ENCODE measurements at places on chromosomes 12 and 14.

GRCh38 chr12:54049108-54049507, 4.5 kb upstream of the HOXC4 start:
- DNase-seq = no peak

DNA sequence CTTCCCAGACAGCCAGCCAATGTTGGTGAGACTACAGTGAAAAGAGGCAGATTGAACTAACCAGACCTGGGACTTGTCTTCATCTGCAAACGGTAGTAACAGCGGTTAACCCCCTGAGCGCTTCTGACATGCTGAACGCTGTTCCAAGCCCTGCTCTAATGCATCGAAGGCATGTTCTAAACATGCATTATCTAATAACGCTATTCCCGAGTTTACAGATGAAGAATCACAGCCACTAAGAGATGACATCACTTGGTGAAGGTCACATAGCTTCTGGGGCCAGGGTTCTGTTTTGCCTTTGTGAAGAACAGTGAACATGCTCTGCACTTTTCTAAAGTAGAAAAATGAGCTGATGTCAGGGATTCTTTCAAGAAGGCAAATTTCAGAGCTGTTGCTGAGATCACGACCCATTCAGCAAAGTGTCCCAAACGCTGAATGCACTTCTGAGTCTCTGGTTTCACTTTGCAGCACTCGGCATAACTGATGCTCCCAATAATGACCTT, 56.0 kb downstream of the FOS start:
- no peak for DNase-seq

DNA sequence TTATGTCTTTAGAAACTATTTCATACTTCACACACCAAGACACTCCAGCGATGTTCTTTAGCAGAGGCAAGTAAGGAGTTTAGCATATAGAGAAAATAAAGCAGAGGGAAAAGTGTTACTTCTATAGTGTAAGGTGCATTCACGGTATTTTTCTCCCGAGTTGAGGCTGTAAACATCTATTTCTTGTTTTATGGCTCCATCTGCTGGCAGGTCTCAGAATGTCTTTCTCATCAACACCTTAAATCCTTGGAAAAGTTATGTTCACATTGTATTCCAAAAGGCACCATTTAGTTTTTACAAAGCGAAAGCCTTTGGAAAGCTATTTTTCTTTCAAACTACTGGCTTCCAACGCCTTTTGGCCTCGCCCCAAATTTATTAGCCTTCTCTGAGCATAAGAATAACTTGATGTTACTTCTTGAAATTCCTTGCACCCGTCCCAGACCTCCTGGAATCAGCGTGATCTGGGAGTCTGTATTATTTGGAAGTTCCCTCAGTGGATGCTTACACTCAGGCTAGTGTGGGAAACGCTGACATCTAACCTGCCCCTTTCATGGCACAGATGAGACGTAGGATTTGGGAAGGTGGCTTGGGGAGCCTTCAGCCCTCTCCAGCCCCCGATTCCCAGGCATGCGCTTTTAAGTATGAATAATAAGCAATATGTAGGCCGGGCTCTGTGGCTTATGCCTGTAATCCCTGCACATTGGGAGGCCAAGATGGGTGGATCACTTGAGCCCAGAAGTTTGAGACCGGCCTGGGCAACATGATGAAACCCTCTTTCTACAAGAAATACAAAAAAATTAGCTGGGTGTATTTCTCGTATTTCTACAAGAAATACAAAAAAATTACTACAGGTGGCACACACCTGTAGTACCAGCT, 1.9 kb upstream of the PIWIL1 start:
- DNase-seq = peak; percentile 15

- no peak for DNase-seq
These were observed 70.1 kb upstream of the KRR1 start for GRCh38 chr12:75581515-75581914.

- DNase-seq = no peak
These were observed 49.2 kb downstream of the GALNT4 start for GRCh38 chr12:89475203-89475990.

DNA sequence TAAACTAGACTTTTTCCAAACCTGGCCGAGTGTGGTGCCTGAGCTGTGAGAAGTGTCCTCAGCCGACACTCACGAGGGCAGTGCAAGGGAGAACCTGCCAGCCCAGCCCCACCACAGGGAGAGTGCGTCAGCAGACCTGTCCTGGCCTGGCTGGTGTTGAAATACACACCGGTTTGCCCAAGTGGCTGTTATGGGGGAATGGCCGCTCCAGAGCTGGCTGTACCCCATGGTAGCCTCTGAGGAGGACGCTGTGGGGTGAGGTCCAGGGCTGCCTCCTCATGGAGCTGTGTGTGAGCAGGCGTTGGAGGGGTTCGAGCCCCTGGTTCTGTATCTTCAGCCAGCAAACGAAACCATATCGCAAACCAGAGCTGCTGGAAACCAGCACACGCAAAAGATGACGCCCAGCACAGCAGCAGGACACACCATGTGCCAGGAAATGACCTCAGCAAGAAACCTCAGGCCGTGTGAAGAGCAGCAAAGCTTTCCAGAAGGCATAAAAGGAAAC, 9.4 kb downstream of the ANKRD9 start:
- peak; percentile 74 for DNase-seq

DNA sequence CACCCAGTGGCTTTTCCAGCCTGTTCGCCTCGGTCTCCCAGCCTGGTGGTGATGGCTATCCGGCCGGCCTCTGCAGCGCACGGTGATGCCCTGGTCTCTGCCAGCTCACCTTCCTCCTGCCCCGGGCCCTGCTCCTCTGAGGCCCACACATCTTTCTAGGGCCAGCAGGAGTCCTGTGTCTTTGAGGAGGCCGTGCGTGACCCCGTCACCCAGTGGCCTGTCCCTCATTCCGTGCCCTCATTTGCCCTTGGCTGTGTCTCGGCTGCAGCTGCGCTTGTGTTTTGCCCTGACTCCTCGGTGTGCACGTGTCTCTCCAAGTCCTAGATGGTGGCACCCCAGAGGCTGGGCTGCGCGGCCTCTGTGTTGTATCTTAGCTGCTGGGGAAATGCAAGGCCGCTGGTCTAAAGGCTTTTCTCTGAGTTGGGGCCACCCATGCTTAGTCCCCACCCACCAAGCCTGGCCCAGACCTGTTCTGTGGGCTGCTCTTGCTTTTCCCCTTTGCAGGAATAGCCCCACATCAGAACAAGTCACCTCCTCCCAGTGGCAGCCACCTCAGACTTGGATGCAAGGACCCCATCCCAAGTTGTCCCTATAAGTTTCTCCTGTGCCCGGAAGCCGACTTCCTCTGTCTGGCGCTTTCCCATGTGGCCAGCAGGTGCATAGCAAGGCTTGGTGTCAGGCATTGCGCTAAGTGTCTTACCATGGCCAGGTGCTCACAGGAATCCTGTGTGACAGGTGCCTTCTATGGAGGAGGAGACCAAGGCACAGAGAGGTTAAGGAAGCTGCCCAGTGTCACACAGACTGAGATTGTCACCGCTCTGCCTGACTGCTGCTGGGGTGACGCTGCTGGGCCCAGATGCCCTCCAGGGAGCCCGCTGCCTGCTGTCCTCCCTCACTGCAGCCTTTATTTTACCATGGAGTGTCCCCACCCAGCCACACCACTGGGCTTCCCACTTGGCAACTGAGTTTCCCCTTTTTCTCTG, 64.5 kb downstream of the TSPAN9 start:
- no peak for DNase-seq

GRCh38 chr12:105927564-105927963, 211.2 kb downstream of the NUAK1 start:
- no peak for DNase-seq

GRCh38 chr12:51520576-51521325, 70.3 kb upstream of the SCN8A start:
- DNase-seq = no peak

GRCh38 chr14:95237121-95237957, 80.0 kb upstream of the DICER1 start:
- DNase-seq = no peak

- DNase-seq = no peak
These were observed 1.9 kb upstream of the KRT79 start for GRCh38 chr12:52836042-52836466.

- DNase-seq = no peak
These were observed 200.5 kb upstream of the DCN start for GRCh38 chr12:91383099-91383498.
